ENCODE measurements at places on chromosomes 2 and 18. TPM values are rescaled to one million over a fixed set of nuclear protein-coding genes. Genes with fewer than 3 reads are reported as not detected.

TMEFF2 gene
- total RNA-seq, result not detected

IL36RN gene
- total RNA-seq, result not detected

OR6B2 gene
- total RNA-seq, result not detected

- H3K4me1 ChIP-seq, result no peaks in the 10 kb centered on the region
- no peaks in the 10 kb centered on the region for H3K36me3 ChIP-seq
- H3K27me3 ChIP-seq, result no peaks in the 10 kb centered on the region
- no peak overlapping the region for H3K27ac ChIP-seq
- no peak for DNase-seq
- H3K4me3 ChIP-seq, result no peak overlapping the region
These were observed 655.3 kb upstream of the FAM98A start for GRCh38 chr2:34254272-34254878.

GRCh38 chr18:65429601-65430000, 321.2 kb upstream of the CDH7 start:
- no peak for DNase-seq
- H3K27ac ChIP-seq, result no peak overlapping the region
- H3K4me3 ChIP-seq, result no peak overlapping the region
- H3K4me1 ChIP-seq, result no peaks in the 10 kb centered on the region
- no peaks in the 10 kb centered on the region for H3K36me3 ChIP-seq
- no peaks in the 10 kb centered on the region for H3K27me3 ChIP-seq

DNA sequence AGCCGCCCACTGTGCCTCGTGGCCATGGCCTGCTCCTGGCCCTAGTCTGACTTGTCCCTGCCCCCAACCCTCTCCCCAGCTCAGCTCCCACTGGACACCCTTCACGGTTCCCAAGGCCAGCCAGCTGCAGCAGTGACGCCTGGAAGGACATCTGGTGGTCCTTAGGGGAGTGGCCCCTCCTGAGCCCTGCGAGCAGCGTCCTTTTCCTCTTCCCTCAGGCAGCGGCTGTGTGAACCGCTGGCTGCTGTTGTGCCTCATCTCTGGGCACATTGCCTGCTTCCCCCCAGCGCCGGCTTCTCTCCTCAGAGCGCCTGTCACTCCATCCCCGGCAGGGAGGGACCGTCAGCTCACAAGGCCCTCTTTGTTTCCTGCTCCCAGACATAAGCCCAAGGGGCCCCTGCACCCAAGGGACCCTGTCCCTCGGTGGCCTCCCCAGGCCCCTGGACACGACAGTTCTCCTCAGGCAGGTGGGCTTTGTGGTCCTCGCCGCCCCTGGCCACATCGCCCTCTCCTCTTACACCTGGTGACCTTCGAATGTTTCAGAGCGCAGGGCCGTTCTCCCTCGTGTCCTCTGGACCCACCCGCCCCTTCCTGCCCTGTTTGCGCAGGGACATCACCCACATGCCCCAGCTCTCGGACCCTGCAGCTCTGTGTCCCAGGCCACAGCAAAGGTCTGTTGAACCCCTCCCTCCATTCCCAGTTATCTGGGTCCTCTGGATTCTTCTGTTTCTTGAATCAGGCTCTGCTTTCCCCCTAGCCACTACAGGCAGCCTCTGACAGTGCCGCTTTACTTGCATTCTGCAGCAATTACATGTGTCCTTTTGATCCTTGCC, 35.8 kb downstream of the ANO7 start:
- DNase-seq, result no peak
- H3K27ac ChIP-seq, result no peak overlapping the region
- H3K4me3 ChIP-seq, result no peak overlapping the region
- peaks cover 3% of the 10 kb centered on the region for H3K4me1 ChIP-seq

DNA sequence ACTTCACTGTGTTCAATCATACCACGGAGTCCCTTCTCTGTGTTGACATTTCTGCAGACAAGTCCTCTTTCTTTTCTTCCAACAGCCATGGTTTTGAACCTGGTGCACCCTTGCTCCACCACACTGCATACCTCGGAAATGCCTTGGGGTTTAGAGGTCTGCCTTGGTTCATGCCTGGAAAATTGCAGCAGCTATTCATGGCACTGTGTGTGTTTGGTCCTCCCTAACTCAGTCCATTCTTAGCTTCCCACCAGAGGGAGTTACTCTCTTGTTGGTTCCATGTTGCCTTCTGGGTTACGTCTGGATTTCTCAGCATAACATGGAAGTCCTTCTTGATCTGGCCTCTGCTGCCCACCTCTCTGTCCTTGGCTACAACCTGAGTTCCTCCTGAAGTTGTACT, 206.0 kb downstream of the FHOD3 start:
- no peaks in the 10 kb centered on the region for H3K4me1 ChIP-seq
- no peaks in the 10 kb centered on the region for H3K36me3 ChIP-seq
- DNase-seq, result no peak

DNA sequence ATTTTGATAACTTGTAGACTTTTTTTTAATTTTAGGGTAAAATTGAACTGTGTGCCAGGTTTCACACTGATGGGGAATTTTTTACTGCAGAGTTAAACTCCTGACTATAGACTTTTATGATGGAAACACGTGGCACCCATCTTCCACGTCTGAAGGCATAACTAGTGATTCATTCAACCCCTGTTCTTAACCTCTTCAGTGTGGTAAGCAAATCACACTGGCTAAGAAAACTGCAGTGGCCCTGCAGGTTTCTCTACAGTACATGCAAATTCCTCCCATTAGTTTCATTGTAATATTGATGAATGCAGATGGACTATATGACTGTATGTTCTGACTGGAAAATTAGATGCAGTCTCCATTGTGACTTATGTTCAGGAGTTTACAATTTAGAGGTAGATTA, 47.2 kb downstream of the SMAD4 start:
- no peak overlapping the region for H3K27ac ChIP-seq
- H3K36me3 ChIP-seq, result peaks cover 66% of the 10 kb centered on the region
- DNase-seq, result no peak
- no peak overlapping the region for H3K4me3 ChIP-seq

DNA sequence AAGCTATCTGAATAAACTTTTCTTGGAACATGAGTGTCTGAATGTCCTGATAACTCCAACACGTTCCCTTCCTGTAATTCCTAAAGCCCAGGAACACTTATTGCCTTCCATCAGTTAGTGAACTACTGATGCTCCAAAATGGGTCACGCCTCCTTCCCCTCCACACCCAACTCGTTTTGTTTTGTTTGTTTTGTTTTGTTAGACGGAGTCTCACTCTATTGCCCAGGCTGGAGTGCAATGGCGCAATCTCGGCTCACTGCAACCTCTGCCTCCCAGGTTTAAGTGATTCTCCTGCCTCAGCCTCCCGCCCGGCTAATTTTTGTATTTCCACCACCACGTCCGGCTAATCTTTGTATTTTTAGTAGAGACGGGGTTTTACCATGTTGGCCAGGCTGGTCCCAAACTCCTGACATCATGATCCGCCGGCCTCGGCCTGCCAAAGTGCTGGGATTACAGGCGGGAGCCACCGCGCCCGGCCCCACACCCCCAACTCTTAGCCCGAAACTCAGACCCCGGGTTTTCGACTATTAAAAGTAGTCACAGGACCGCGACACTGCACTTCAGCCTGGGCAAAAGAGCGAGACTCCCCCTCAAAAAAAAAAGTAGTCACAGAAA, 774 bp downstream of the IER3IP1 start:
- peaks cover 5% of the 10 kb centered on the region for H3K36me3 ChIP-seq
- no peak overlapping the region for H3K27ac ChIP-seq
- H3K4me1 ChIP-seq, result peaks cover 2% of the 10 kb centered on the region
- no peak for DNase-seq

DNA sequence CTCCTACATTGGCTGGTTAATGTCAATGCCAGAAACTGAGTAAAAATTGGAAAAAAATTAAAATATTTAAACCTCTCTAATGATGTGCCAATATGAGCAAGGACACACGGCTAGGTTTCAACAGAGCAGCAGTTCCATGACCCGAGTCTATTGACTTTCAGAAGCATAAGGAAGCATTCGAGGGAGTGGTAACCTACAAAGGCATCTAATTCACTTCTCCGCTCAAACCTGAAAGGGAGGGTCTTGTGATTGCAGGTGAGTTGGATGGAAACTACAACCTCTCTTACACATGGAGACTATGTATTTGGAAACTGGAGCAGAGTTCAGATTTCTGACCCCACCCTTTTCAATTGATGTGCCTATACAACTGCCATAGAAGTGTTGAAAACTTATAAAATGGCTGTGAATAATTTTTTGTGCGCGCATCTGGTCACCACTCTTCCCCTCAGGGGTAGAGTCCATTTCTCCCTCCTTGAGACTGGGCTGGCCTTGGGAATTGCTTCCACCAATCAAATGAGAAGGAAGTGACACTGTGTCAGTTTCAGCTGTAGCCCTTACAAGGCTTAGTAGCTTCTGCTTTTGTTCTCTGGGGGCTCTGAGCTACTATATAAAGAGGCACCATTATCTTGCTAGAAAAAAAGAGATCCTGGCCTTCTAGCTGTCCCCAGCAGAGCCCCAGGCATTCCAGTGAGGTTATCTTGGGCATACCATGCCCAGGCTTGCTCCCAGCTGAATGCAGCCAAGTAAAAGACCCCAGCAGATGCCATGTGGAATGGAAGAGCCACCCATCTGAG, 278.0 kb downstream of the EPHA4 start:
- H3K4me3 ChIP-seq, result no peak overlapping the region
- peaks cover 6% of the 10 kb centered on the region for H3K27me3 ChIP-seq
- no peaks in the 10 kb centered on the region for H3K4me1 ChIP-seq

DNA sequence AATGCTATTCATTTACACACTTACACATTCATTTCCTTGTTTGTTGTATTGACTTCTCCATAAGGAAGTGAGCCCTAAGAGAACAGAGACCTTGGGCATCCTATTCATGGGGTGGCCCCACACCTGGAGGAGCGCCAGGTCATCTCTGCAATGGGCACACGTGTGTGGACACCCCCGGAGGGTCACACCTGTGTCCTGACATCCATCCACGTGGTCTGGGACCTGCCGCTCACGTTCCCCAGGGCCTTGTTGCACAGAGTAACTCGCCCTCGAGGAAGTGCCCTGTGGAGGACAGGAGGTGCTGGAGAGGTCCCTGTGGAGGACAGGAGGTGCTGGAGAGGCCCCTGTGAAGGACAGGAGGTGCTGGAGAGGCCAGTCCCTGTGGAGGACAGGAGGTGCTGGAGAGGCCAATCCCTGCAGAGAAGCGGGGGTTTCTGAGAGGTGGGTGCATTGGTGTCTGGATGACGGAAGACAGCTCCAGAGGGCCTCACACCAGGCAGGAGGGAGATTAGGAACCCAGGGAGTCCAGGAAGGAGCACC, 73.2 kb upstream of the GPC1 start:
- H3K4me1 ChIP-seq, result no peaks in the 10 kb centered on the region
- no peak overlapping the region for H3K4me3 ChIP-seq
- no peak for DNase-seq
- no peak overlapping the region for H3K27ac ChIP-seq
- H3K27me3 ChIP-seq, result no peaks in the 10 kb centered on the region
- H3K36me3 ChIP-seq, result no peaks in the 10 kb centered on the region

GRCh38 chr2:191253476-191253875, 8.3 kb downstream of the MYO1B start:
- no peak overlapping the region for H3K27ac ChIP-seq
- no peak overlapping the region for H3K4me3 ChIP-seq
- H3K27me3 ChIP-seq, result peaks cover 4% of the 10 kb centered on the region
- no peak for DNase-seq
- no peaks in the 10 kb centered on the region for H3K36me3 ChIP-seq

- no peaks in the 10 kb centered on the region for H3K4me1 ChIP-seq
- H3K27ac ChIP-seq, result no peak overlapping the region
- H3K4me3 ChIP-seq, result no peak overlapping the region
- peaks cover 6% of the 10 kb centered on the region for H3K27me3 ChIP-seq
These were observed 12.3 kb upstream of the PARD6G start for GRCh38 chr18:80259610-80260009.
